ENCODE measurements at places on chromosomes 4 and X. TPM values are rescaled to one million over a fixed set of nuclear protein-coding genes. Genes with fewer than 3 reads are reported as not detected.

DNA sequence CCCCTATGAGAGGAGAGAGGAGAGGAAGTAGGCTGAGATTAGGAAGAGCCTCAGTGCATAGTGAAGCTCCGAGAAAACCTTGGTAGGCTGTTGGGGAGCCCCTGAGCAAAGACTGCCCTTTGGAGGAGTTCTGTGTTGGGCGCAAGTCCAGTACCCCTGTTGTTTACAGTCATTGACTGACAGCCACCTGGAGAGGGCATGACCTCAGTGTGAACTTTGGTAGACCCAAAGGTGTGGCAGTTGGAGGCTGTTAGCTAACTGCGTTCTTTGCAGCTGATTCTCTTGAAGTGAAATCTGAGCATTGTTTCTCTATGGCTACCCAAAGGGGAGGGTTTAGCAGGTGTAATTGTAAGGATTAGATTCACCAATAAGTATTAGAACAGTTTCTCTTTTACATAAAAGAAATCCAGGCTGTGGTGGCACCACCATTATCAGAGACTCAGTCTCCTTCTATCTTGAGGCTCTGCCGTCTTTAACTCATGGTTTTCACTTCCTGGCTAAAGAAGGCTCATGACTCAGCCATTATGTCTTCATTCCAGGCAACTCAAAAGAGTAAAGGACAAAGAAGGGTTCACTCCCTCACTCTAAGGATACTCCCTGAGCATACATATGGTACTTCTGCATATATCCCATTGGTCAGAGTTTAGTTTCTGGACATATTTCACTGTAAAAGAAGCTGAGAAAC lies 33.4 kb downstream of the ANXA3 start:
- no peak for DNase-seq

DNA sequence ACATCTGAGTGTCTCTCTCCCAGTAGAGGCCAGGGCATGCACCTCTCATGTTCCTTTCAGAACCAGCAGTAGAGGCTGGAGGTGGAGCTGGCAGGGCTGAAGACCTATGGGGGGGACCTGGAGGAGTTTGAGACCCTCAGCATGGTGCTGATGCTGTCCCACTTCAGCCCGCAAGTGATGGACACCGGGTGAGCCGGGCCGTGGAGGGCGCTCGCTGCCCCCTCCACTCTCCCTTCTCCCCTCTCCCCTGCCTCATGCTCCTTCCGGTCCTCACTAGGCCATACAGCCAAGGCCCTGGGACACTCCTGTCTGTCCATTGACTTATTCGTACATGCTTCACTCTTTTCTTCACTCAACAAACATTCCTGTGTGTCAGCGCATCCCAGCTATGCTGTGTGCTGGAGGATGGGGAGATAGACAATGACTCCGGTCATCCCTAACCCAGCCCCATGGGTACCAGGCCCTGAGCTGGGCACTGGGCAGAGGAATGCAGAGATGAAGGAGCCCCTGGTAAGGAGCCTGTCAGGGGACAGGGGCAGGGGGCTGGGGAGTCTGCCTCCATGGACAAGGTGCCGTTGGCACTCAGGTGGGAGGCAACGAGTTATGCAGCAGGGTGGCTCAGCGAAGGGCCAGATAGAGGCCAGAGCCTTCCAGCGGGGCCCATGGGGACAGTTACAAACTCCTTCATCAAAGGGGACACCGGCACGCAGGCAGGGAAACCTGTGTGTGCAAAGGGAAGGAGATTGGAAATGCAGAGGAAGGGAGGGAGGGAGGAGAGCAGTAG lies 28.4 kb upstream of the WFS1 start:
- no peak for DNase-seq

KCTD8 gene
- total RNA-seq: 3.7 TPM

DNA sequence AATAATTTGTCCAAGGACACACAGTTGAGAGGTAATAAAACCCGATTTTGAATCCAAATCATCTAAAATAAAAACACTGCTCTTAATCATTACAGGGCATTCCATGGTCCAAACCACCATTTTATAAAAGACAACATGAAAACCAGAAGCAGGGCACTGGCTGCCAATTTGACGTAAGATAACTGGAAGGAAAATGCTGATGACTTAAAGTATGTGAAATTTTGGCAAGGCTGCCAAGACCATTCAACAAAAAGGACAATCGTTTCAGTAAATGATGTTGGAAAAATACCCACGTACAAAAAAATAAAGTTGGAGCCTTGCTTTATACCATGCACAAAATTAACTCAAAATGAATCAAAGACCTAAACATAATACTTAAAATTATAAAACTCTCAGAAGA lies 344.4 kb downstream of the RAPGEF2 start:
- DNase-seq: no peak

TEX13A gene
- not detected for total RNA-seq

Measured in H1 (cell line).